ENCODE measurements at places on chromosomes 5 and 9.

GRCh38 chr9:104864675-104865104 is 63.3 kb downstream of the ABCA1 start:
- peak; percentile 95 for DNase-seq

- no peak for DNase-seq
These were observed 333.4 kb downstream of the YTHDC2 start for GRCh38 chr5:113846941-113847340.

GRCh38 chr5:73954381-73954780 is 328.4 kb downstream of the ARHGEF28 start:
- DNase-seq, result no peak

GRCh38 chr5:113249206-113249605 is 185.6 kb downstream of the TSSK1B start:
- DNase-seq, result no peak

GRCh38 chr5:169945831-169946261 is 34.4 kb downstream of the INSYN2B start:
- peak; percentile 88 for DNase-seq

GRCh38 chr9:113484258-113484730 is 20.8 kb downstream of the RGS3 start:
- peak; percentile 69 for DNase-seq

DNA sequence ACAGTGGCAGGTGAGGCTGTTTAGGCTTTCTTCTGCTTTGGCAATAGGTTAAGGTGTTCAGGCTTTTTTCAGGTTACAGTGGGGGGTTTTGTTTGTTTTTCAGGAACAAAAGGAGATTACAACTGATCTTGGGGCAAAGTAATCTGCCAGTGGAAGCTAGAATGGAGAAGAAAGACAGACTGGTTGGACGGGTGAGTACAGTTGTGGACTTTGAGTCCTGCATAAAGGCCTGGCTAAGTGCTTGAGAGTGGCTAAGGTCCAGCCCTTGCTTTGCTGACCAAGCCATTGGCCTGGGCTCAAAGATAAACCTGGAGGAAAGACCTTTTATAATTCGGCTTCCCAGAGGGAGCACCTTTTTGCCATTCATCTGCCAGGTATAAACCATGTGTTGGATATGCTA is 63.1 kb downstream of the MTMR12 start:
- no peak for DNase-seq

DNA sequence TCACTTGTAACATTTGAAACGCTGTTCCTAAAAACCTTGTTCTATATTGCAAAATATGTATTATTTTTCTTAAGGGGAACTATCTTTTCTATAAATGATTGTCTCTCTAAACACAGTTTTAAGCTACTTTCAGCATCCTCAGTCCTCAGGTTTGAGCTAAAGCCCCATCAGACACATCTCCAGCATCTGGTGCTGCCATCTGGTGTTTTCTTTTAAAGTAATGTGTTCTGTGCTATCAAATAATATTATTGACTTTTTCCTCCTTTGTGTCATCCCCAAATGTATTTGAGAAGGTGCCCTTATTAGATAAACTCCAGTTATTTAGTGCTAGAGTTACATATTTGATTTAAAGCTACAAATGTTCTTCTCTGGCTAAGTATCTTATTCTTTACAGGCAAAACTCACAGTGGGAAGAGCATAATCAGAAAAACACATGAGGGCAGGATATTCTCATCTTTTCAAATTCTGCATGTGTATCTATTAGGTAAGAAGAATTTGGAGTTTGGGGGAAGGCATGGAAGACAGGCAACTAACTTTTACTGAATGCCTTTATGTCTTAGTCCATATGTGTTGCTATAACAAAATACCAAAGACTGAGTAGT is 27.5 kb downstream of the ZNF474 start:
- peak; percentile 67 for DNase-seq
